Endodermal cell (in vitro differentiated cells): ENCODE measurements at places on chromosomes 3 and 15. TPM values are rescaled to one million over a fixed set of nuclear protein-coding genes. Genes with fewer than 3 reads are reported as not detected.

CMTM8 gene
- 6.9 to 12.2 TPM (median 11.6 TPM) in 3 replicates for total RNA-seq

GAP43 gene
- total RNA-seq: 8.0 and 10.1 TPM in 2 replicates

FANCD2OS gene
- not detected in 2 replicates for total RNA-seq

ANKRD34C gene
- total RNA-seq: not detected in 2 replicates

GHSR gene
- not detected in 2 replicates for total RNA-seq

GRCh38 chr15:90956274-90957030, 1.8 kb downstream of the RCCD1 start:
- DNase-seq: peak; percentile 97

DNA sequence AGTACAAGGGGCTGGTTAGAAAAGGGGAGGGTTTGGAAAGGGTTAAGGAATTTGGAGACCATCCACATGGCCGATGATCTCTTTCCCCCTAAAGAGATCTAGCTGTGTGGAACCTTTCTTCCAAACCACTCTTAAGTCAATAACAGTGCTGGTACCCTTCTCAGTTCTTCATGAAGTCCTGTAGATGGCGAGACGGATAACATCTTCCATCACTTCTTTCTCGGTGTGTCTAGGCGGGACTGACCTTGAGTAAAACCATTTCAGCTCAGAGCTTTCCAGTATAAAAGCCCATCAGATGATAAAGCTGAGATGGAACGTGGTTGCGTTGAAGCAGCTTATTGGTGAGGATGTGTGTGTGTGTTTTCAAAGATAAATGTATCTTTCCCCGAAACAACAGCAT, 151.5 kb upstream of the BHLHE40 start:
- DNase-seq: no peak

GRCh38 chr15:46460431-46461094, 825.7 kb downstream of the SQOR start:
- no peak for DNase-seq

DNA sequence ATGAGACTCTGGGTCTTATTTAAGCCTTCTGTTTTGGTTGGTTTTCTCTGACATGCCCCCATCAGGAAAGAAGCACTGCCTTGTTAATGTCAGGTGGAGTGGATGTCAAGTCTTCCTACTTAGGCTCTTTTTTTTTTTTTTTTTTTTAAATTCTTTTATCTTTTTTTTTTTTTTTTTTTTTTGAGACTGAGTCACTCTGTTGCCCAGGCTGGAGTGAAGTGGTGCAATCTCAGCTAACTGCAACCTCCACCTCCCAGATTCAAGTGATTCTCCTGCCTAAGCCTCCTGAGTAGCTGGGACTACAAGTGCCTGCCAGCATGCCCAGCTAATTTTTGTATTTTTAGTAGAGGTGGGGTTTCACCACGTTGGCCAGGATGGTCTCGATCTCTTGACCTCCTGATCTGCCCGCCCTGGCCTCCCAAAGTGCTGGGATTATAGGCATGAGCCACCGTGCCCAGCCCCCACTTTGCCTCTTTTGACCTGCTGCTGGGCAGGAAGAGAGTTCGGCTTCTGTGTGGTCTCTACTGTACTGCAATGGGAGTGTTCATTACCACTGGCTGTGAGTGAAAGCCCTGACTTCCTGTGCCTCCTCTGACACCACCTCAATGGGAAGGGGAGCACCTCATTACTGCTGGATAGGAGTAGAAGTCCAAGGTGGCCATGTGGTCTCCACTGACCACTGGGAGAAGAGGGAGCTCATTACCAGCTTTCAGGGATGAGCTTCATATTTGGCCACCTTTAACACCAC, 10.9 kb downstream of the CTDSPL start:
- no peak for DNase-seq
